ENCODE measurements at places on chromosomes 3 and 15.

- no peak for DNase-seq
Observed at GRCh38 chr15:70179309-70179892, 81.7 kb upstream of the TLE3 start.

DNA sequence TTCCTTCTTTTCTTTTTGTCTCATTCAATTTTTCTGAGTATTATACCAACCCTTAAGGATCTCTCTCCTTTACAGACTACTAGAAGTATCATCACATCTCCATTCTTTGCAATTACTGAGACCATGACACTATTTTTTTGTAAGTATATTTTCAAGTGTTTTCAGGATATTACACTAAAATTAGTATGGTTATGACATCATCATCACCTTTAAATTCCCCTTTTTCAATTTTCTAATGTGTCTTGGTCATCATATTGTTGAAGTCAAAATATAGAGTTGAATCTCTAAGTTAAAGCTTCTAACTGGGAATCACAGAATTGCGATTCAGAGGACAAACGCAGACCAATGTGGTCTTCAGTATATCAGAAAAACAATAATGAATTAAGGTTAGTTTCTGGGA lies 1475.1 kb downstream of the OTOL1 start:
- no peak for DNase-seq

GRCh38 chr3:127835993-127836882 lies 13.9 kb upstream of the MGLL start:
- no peak for DNase-seq

- no peak for DNase-seq
Observed at GRCh38 chr3:153050978-153051377, 111.0 kb upstream of the RAP2B start.

GRCh38 chr3:89116476-89116875 lies 9.1 kb downstream of the EPHA3 start:
- no peak for DNase-seq

DNA sequence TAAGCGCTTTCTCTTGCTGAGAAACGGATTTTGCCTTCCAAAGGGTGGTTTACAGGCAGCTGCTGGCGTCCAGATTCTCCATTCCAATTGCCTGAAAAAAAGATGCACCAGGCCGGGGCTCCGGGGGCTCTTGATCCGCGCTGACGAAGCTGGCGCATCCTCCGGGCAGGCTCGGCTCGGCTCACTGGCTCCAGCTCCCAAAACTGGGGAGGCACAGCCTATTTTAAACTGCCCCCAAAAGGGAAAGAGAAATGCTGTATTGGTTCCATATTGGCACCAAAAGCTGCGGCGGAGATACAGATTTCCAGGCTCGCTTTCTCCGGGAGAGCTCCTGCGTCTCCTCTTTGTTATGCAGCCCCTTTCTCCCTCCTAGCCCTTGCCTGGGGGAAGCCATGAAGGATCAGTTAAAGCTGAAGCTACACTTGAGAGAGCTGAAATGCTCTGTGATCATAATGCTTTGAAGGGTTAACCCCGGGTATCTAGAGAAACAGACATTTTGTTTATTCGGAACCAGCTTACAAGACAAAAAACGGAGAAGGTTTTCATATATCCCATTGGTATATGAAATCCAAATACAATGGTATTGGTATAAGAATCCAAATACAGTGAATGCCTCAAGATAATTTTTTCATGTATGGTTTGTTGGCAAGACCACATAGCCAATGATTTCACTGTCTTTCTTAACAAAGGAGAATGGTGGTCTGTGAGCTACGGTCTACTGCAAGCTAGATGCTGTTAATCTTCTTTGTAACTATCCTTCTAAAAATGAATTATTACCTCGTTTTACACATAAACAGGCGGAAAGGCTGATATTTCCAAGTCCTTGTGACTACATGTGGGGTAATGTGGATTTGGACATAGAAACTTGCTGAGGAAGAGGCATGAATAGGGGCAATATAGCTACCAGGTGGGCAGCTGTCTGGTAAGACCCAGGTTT lies 693 bp downstream of the CD200 start:
- no peak for DNase-seq

- no peak for DNase-seq
Observed at GRCh38 chr15:91413142-91413541, 313.1 kb downstream of the SV2B start.

DNA sequence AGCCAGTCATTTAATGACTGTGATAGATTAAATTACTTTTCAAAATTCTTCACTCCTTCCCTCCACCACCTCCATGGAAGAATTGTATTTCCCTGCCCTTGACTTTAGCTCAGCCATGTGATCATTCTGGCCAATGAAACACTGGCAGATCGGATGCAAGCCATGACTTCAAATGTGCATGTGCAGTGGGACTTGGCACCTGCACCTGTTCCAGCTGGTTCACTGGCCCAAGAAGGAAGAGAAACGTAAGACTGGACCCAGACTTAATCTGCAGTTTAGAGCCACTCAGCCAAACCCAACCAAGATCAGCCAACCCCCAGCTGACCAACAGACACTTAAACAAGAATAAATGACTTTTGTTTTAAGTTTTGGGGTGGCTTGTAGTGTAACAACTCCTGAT lies 11.8 kb downstream of the DPH3 start:
- no peak for DNase-seq

GRCh38 chr3:852033-852432 lies 240.8 kb upstream of the CNTN6 start:
- no peak for DNase-seq

- DNase-seq, result no peak
Observed at GRCh38 chr15:54567408-54568035, 589.3 kb downstream of the UNC13C start.
